Germinal center (tissue), 1 donor: ENCODE measurements at places on chromosomes 5 and 9.

DNA sequence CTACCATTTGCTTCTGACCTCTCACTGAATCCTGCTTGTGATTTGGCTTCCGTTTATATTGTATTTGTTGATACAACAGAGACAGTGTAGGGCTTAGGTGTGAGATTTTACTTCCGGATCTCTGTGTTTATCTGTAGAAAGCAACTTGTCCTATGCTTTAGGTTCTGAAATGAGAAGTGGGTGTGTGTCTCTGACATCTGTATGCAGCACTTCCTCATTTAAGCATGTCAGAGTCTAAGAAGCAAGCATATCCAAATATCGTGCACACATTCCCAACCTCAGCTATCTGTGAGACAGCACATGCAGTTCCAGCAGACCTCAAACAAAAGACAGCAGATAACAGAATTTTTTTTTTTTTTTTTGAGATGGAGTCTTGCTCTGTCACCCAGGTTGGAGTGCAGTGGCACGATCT is 16.3 kb downstream of the KLF9 start:
- DNase-seq, result peak; percentile 50

DNA sequence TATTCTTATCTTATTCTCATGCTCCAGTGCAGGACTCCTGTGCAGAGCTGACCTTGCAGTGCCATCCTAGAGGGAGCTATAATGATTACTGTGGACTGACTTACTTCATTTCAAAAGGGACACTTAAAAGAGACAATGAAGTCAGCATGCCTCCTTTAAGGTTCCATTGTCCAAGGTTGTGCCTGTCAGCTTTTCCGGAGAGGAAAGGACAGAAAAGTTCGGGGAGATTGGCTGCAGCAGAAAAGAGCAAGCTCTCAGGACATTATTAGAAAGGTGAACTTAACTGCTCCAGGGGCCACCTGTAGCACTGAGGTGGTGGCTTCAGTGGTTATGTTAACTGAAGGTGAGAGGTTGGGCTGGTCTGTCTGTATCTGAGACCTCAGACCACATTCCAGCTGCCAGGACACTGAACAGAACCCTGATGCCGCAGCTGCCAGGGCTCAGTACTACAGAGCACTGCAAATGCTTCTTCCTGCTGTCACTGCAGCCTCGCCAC is 112.9 kb downstream of the ST8SIA4 start:
- no peak for DNase-seq

DNA sequence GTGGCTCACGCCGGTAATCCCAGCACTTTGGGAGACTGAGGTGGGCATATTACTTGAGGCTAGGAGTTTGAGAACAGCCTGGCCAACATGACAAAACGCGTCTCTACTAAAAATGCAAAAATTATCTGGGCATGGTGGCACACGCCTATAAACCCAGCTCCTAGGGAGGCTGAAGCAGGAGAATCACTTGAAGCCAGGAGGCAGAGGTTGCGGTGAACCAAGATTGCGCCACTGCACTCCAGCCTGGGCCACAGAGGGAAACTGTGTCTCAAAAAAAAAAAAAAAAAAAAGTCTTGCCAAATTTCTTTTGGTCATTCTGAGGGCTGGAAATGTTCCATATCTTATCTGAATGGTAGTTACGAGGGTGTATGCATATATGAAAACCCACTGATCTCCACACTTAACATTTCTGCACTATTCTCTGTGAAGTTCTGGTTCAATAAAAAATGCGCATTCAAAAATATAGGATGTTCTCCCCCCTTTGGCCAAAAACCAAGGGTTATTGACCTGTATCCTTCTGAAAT is 13.5 kb upstream of the NIPAL4 start:
- DNase-seq, result no peak

- no peak for DNase-seq
Observed at GRCh38 chr9:110069326-110070248, 138.4 kb downstream of the C9orf152 start.

DNA sequence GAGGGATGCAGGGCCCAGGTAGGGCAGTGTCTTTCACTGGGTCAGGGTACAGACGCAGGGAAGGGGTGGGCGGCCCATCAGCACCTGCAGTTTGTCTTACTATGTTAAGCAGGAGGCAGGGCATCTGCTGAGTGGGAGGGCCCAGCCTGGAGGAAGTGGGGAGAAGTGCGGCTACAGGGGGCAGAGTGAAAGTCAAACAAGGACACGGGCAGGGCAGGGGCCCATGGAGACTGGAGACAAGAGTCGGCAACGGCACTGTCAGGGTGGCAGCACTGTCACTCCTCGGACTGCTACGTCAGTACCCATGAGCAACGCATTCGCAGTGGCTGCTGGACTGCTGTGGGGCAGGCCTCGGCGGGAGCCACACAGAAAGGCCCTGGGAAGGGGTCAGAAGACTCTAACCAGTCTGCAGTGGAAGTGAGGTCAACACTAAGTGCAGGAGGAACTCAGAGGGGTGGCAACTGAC is 19.7 kb downstream of the CAMSAP1 start:
- peak; percentile 53 for DNase-seq

- no peak for DNase-seq
Observed at GRCh38 chr9:133148199-133149129, 15.2 kb downstream of the GBGT1 start.

DNA sequence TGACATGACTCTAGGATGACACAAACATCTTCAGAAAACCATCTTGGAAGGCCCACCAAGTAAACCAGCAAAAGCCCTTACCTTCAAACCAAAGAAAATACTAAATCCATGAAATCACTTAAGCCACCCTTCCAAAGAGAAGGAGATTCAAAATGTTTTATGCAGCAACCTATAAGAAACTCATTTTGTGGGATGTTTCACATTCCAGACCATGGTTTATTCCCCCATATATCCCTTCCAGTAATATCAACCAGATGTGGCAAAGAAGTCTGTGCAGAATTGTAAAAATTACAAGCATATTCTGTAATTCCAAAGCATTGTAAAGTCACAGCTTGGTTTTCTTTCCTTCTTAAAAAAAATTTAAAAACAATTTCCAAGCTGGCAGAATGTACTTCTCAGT is 117.4 kb downstream of the SLIT3 start:
- no peak for DNase-seq

- DNase-seq, result no peak
Observed at GRCh38 chr9:131017067-131017466, 8.1 kb downstream of the LAMC3 start.

DNA sequence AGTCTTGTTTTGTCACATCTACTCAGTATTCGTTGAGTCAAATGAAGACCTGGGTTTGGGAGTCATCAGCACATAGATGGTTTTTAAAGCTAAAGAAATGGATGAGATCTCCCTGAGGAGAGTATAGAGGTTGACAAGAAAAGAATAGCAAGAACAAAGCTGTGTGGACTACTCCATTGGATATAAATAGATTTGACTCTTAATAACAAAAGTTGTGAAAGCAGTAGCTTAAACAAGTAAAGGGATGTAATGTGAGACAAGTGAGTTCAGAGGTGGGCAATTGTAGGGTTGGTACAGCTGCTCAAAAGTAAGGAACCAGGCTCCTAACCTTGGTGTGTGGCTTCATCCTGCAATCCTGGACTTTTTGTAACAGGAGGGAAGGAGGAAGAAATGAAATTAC is 49.3 kb downstream of the CSNK1G3 start:
- DNase-seq, result no peak

- DNase-seq, result no peak
Observed at GRCh38 chr5:143826951-143827444, 15.0 kb downstream of the HMHB1 start.

DNA sequence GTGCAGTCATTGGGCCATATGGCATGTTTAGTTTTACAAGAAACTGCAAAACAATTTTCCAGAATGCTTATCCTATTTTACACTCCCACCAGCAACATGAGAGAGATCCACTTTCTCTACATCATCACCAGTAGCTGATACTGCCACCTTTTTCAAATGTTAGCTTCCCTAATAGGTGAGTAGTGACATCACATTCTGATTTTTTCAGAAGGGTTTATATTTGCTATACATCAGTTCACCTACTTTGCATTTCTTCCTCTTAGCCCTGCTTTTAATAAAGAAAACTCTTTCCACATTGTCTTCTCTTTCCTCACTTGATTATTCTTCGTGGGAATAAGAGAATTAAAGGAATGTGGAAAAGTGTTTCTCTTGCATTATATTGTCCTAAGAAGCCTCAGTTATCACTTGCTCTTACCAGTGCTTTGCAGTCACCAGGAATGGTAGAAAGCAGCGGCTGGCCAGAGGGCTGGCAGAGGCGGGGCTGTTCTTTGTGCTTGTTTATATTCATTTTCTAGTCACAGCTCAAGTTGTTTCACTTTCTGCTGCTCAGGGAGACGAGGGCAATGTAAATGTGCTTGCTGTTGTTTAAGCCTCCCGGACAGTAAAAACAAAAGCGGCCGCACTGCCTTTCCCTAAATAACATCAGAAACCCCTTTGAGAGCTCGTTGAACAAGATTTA is 164.8 kb downstream of the HSD17B3 start:
- DNase-seq, result peak; percentile 63

- DNase-seq, result no peak
Observed at GRCh38 chr9:83266666-83267496, 203.9 kb upstream of the RASEF start.

- DNase-seq, result no peak
Observed at GRCh38 chr5:126924331-126925033, 105.9 kb downstream of the MARCHF3 start.

DNA sequence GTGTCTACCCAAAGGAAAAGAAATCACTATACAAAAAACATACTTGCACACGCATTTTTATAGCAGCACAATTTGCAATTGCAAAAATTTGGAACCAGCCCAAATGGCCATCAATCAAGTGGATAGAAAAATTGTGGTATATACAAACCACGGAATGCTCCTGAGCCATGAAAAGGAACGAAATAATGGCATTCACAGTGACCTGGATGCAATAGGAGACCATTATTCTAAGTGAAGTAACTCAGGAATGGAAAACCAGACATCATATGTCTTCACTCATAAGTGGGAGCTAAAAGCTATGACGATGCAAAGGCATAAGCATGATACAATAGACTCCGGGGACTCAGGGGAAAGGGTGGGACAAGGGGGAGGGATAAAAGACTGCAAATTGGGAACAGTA is 78.4 kb downstream of the ENC1 start:
- no peak for DNase-seq

DNA sequence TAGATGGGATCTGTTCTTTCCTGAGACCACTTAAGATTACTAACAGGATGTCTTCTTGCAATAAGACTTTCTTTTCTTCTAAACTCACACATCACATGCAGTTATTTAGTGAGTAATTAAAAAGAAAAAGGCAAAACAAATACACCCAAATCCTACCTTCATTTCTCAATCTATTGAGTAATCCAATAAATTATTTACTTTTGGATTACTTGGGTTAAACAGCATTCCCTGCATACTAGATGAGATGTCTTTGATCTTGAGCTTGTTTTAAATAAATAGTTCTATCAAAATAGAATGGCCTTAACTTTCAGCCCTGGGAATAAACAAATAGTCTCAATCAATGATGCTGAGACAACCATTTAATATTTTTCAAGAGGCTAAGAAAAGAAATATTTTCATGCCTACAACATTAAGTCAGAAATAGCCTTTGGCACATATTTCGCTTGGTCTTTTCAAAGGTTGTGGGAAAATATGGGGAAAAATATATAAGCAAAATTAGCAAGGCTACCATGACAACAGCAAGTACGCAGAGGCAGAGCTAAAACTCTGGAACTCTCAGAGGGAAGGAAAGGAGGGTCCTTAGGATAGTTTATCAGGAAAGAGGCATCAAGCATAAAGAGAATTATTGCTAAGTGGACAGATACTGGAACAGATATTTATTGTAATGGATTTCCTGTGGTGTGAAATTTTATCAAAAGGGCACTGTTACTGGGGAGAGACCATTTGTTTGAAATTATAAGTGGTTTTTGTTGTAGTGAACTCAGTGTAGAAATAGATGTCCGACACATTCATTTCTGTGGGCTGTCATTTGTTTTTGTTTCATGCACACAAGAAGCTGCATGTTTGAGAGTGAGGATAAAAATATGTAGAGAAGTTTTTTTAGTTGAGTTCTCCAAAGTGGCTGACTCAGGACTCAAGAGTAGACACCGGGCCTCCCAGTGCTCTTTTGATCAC is 70.2 kb upstream of the CDH6 start:
- no peak for DNase-seq

GRCh38 chr5:74956278-74956677 is 90.1 kb upstream of the FAM169A start:
- DNase-seq, result no peak

GRCh38 chr5:176178789-176179188 is 59.4 kb upstream of the SIMC1 start:
- DNase-seq, result no peak

- no peak for DNase-seq
Observed at GRCh38 chr9:121178676-121179372, 22.8 kb downstream of the RAB14 start.

DNA sequence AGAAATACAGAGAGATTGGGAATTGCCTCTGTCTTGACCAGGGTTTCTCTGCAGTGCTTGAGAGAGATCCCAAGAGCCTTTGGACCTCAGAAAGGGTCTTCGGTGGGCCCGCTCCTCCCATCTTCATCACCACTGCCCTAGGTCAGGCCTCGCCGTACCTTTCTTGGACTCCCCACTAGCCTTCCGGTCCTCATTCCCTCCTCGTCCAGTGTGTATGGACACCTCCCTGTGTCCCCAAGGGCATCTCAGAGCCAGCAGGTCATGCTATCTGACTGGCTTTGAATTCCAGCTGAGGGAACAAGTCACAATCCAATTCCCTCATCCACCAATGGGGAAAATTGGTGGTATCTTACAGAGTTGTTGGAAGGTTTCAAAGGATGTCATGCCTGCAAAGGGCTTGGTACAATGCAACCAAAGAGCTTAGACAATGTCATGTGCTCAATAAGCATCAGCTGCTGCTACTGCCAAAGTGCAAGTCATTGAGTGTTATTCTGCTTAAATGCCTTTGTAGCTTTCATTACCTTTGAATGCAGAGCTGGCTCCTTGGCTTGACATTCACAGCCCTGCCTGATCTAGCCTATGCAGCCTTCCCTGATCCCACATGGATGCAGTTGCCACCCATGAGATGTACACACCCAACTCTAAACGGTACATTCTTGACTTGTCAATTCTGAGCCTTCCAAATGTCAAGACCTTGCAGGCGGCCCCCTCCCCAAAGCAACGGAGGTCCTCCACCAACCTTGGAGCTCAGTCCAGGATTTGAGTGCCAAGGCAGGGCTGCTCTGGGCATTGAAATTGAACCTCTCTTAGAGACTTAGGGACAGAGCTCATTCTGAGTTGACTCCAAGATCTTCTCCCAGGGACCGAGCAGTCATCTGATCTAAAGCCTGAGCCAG is 58.0 kb downstream of the HRH2 start:
- no peak for DNase-seq

DNA sequence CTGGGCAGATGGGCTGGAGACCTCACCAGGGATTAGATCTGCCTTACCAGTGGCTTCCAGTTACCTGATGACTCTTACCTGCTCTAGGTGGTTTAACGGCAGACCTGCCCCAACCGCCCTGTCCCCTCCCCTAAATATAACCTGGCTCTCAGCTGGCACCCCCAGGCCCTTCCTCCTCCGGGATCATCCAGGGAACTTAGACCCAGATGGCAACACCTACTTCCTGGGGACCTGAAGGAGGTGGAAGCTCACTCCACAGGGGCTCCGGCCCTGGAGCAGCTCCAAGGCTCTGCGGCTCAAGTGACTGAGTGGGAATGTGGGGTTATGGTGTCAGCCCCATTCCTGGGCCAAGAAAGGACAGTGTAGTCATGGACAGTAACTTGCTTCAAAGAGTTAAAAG is 130.4 kb downstream of the OLFM1 start:
- DNase-seq, result no peak
